ENCODE measurements at places on chromosomes 11 and 22.

DNA sequence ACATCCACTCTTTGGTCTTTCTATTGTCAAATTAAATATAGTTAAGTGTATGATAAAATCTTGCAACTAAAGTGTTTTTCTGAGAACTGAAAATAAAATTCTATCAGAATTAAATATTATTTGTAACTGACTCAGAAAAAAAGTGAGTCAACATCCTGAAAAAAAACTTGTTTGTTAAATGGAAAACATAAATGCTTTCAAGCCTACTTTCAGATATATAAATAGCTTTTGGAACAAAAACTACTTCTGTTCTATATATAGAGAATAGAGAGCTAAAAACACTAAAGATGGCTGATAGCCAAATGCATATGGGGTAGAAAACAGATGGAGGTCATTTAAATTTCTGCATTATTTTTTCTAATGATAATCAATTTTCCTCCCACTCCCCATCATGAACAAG, 61.8 kb downstream of the PIK3C2A start:
- no peak for DNase-seq

DNA sequence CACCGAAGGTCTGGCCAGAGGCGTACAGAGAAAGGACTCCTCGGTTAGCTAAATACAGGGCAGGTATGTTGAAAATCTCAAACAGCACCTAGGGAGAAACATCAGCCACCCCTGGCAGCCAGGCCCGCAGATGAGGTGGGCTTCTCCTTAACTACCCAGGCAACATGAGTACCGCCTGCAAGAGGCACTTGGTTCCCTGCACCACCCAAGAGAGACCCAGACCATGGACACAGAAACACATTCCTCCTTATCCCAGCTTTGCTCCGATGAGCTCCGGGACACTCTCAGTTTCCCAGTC, 53.0 kb downstream of the DHCR7 start:
- DNase-seq: no peak

DNA sequence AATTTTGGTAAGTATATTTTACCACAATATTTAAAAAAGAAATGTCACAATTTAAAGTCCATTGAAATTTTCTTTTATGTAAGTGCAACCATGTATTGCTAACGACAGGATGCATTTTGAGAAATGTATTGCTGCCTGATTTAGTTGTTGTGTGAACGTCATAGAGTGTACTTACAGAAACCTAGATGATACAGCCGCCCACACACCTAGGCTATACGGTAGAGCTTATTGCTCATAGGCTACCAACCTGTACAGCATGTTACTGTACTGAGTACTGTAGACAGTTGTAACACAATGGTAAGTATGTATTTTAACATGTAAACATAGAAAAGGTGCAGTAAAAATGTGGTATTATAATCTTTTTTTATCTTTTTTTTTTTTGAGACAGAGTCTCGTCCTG, 48.1 kb downstream of the CBL start:
- DNase-seq: no peak

DNA sequence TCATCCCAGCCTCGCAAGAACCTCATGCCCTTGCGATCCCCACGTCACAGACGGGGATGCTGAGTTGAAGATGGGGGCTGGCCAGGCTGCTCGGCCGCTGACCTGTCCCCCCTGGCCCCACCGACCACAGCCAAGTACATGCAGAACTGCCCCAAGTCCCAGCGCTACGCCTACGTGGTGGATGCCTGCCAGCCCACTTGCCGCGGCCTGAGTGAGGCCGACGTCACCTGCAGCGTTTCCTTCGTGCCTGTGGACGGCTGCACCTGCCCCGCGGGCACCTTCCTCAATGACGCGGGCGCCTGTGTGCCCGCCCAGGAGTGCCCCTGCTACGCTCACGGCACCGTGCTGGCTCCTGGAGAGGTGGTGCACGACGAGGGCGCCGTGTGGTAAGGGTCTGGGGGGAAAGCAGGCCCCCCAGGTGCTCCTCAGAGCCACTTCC, 10.0 kb downstream of the MUC5B start:
- DNase-seq: no peak

DNA sequence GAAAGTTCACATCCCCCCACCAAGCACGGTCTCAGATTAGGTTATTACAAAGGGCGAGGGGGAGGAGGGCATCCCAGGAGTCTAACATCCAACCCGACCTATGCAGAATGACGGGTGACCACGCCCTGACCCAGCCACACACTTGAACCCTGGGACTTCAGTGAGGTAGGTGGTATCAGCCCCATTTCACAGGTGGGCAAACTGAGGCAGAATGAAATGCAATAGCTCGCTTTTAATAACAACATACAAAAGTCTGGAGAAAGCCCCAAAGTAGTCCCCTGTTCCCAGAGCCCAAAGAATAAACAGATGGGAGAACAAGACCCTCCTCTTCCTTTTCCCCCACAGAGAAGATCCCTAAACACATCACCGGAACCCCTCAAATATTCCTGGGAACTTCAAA, 31.9 kb downstream of the NUP50 start:
- DNase-seq: no peak

DNA sequence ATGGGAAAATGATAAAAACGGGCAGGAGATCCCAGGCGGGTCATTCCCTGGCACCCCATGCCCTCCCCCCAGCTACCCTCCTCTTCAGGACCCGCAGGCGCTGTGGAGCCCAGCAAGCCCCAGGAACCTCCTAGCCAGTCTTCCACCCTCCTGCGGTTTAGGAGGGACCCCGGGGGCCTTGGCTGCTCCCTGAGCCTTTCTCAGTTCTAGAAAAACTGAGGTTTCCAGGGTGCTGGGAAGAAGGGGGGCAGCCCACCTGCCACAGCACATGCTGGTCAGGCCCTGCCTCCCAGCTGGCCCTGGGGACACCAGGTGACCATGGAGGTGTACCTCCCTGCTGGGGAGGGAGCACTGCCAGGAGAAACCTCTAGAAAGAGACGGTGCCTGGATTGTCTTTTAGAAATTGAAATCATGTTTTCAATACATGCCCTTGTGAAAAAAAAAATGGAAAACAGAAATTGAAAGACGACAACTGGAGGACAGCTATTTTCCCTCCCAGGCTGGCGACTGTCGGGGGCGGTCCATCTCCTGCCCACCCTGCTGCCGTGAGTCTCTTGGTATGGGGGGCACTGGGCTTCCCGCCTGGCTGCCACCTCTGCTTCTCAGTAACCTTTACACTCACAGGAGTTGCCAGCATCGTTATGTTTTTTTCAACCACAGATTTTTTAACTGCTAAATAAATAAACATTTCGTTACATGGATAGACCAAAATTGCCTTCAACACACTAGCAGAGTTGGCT, 398.5 kb downstream of the TBC1D22A start:
- DNase-seq: no peak

GRCh38 chr11:44607319-44607962, 42.0 kb downstream of the CD82 start:
- no peak for DNase-seq

DNA sequence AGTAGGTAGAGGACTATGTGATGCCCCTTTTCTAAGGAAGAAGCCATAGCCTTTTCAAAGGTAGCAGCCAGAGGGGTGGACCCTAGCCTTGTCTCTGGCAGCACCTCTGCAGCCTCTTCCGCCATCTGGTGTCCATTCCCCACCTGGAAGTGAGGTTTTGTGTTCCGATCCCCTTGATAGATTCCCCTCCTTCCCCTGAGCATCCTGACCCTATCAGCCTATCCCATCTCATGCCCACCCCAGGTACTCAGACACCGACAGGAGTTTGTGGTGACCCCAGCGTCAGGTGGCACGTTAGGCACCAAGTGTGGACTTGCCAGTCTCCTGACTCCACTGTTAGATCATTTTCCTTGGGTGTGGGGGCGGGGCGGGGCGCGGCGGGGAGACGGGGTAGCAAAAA, 398 bp upstream of the FAM89B start:
- no peak for DNase-seq

GRCh38 chr22:49156662-49157285, 670.9 kb downstream of the BRD1 start:
- peak; percentile 57 for DNase-seq

- DNase-seq: no peak
These were observed 29.3 kb upstream of the TCF20 start for GRCh38 chr22:42299586-42300258.

- no peak for DNase-seq
These were observed 71.8 kb downstream of the PDE2A start for GRCh38 chr11:72602250-72602904.

GRCh38 chr22:37953062-37953436, 352 bp downstream of the C22orf23 start:
- no peak for DNase-seq

Data from NCI-H2107 (cell line).